Foreskin fibroblast (primary cell): ENCODE measurements at places on chromosomes 3 and 15.

DNA sequence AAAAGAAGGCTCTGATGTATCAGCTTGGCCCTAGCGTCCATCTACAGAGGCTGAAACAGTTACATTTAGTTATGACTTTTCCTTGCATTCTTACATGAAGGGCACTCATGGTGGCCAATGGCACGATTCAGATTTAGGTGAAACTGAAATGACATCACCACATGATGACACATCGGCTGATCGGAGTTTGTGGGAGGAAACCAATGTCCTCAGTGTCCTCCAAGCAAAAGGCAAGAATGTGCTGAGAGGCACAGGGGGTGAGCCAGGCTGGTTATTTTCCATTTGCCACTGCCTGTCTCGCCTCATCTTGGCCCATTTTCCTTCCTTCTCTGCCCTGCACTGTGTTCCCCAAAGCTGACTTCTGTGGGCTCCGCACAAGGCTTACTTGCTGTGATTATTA, 34.4 kb downstream of the TARS3 start:
- peak; percentile 43 for DNase-seq

GRCh38 chr15:85974348-85974705, 105.3 kb upstream of the AGBL1 start:
- no peak for DNase-seq

DNA sequence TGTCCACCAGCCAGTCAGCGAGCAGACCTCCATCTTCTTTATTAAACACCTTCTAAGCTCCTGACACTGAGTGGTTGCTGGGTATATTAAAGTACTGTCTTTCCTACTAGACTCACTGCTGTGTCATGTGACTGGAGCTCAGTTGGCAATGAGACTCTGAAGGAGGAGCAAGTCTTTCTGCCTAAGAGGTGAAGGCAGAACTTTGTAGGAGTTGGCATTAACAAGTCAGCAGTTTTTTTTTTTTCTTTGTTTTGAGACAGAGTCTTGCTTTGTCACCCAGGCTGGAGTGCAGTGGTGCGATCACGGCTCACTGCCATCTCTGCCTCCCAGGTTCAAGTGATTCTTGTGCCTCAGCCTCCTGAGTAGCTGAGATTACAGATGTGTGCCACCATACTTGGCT, 62.2 kb downstream of the ABHD5 start:
- no peak for DNase-seq

DNA sequence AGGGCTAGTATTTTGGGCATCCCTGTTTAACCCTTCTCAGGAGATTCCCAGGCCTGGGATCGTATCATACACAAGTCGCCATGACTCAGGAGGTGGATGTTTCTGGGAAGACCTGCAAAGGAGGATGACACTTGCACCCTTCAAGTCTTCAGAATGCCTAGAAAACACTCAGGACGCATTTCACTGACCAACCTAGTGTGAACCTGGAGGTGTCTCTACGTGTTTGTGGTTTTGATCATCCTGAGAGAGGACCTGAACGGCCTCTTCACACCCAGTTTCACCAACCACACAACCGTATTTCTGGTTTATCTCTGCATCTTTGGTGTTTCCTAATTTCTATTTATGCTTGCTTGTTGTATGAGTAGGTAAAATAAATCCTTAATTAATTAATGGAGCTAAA, 2.8 kb upstream of the CLDND1 start:
- DNase-seq, result no peak

DNA sequence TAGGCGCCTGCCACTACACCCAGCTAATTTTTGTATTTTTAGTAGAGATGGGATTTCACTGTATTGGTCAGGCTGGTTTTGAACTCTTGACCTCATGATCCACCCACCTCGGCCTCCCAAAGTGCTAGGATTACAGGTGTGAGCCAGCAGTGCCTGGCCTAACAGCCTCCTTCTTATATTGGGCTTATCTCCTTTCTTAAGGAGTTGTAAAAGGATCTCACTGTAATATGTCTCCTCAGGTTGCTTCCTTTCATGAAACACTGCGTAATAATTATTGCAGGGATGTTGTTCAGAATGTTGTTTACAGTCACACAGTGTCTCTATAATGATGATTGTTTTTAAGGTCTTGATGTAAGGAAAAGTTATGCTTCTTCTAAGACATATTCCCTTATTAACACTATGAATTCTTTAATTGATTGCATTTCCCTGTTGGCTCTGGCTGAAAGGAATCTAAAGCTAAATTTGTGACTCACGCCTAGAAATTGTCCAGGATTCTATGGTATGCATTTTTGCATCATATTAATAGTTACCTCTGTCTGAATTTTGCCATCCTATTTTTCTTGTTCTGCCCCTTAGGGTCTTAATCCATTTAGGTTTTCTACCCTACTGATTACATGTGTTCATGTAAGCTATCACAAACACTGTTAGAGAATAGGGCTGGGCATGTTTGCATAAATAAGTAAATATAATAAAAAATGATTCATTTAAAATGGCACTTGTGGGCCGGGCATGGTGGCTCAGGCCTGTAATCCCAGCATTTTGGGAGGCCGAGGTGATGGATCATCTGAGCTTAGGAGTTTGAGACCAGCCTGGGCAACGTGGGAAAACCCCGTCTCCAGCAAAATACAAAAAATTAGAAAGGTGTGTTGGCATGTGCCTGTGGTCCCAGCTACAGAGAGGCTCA, 24.5 kb upstream of the RNF111 start:
- DNase-seq, result peak; percentile 48

DNA sequence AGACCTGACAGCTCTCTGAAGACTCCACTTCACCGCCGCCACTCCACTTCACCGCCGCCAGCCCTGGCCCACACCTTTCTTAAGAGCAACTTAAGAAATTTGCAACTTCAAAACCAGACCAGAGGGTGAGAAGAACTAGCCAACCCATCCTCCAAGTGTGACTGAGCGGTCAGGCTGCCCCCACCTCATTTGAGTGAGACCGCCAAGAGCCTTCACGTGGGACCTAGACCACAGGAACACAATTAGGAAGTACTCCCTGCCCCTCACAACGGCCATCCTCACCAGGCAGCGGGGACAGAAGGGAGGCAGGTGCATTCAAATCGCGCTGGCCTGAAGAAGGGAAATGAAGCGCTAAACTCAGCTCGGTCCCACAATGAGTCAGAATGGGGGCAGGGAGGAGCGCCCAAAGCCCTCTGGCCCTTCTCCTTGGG, 156.8 kb upstream of the BCL6 start:
- no peak for DNase-seq

DNA sequence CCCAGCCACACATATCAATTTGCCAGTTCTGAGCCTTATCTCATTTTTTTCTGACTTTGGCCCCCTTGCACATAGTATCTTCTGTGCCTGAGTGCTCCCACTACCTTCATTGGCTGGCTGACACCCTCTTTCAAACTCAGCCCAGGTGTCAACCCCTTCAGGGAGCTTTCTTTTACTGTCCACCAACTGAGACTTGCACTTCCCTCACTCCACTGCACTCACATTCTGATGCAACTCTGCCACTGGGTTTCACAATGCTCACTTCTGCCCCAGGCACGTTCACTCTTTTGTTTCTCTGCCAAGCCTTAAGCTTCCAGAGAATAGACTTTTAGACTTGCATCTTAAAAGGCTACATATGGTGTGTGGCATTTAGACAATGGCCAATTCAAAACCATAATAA, 101.5 kb upstream of the CBLB start:
- DNase-seq, result peak; percentile 85

DNA sequence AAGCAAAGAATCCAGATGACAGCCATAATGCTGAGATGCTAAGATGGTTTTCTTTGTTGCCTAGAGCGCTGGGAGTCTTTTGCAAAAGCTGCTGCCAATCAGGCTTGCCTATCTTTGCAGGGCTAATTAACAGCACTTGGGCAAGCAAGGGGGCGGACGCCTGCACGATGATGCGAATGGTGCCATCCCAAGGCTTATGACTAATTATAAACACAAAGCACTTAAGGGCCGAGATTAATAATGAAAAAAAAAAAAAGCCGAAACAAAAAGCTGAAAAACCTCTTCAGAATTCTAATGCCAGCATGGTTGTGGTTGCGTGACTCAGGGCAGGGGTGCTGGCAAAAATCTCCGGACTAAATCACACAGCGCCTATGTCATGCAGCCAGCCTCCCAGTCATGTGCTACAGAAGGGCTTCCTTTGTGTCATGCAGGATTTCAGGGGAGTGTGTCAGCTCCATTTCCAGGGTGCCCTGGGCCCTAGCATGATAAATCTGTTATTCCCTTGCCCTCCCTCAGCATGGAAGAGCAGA, 185.0 kb upstream of the ANKRD28 start:
- peak; percentile 99 for DNase-seq

GRCh38 chr3:123780656-123781055, 103.5 kb downstream of the MYLK start:
- DNase-seq, result no peak

DNA sequence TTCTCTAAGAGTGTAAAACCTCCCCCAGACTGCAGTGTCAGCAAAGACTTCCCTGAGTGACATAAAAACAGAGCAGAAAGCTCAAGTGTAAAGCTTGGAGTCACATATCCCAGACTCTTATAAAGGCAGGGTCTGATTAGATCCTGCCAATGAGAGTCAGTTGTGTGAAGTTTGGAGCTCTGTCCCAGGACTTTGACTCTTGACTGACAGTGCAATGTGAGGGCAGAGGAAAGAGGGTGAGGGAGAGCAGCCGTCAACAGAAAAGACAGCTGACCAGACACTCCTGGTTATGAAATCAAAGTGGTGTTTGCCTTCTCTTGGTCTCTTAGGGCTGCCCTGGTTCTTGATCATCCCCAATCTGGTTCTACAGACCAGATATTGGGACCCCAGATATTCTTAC, 393.2 kb downstream of the ERC2 start:
- DNase-seq, result no peak

DNA sequence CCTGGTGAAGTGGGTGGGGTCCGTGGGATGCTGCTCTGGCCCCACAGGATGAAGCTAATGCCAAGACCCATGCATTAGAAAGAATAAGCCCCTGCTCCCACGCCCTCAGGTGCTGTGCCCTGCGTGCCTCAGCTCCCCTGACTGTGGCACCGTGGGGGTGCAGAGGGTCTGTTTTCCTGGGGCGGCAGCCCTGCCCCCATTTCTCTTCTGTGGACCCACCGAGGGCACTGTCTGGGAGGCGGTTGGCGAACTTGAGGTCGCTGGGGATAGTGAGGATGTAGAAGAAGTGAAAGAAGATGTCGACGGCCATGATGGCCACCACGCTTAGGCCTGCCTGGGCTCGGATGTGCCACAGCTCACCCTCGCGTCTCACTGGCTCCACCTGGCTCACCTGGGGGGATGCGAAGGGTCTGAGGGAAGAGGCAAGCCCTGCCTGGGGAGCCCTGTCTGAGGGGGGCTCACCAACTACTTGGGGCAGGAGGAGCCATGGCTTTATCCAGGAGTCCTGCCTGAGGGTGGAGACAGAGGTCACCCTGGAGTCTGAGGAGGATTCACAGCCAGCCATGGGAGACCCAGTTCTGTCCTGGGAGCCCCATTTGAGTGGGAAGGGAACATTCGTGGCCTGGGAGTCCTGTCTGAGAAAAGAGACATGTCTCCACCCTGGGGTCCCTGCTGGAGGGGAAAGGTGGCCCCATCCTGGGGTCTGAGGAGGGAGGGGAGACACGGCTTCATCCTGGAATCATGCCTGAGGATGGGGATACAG, 5.1 kb downstream of the HHATL start:
- DNase-seq, result no peak

- DNase-seq, result peak; percentile 48
Observed at GRCh38 chr15:64845183-64845611, 3.5 kb downstream of the PLEKHO2 start.

DNA sequence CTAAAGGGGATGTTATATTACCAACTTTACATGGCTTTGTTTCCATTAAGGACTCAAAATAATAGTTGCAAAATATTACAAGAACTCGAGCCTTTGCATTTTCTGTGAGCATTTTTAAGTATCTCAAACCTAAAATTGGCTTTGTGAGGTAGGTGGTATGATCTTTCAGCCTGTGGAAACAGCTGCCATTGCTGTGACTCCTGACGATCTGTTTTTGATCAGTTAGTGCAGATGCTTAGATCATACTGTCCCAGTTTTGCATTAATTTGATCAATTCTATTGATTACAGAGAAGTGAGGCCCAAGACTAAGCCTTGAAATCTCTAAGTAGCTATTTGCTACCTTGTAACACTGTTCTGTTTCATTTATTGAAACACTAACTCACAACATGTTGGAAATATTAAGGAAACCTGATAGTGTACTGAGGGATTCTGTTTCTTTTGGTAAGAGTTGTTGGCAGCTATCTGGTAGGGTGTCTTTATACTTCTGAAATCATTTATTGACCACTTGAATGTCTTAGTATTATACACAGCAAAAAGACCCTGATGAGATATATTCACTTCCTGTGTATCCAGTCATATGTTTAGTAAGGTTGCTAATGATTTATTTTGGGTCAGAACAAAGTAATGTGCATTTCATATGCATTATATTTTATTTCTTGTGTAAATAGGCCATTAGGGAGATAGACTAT, 14.8 kb downstream of the SKIL start:
- peak; percentile 26 for DNase-seq

GRCh38 chr3:197802779-197803459, 11.9 kb downstream of the LRCH3 start:
- DNase-seq, result no peak
